Hematopoietic multipotent progenitor cell treated with erythropoietin and hydrocortisone succinate and interleukin-3 and kit ligand, for 8 days (in vitro differentiated cells): ENCODE measurements at places on chromosomes 11 and 22.

DNA sequence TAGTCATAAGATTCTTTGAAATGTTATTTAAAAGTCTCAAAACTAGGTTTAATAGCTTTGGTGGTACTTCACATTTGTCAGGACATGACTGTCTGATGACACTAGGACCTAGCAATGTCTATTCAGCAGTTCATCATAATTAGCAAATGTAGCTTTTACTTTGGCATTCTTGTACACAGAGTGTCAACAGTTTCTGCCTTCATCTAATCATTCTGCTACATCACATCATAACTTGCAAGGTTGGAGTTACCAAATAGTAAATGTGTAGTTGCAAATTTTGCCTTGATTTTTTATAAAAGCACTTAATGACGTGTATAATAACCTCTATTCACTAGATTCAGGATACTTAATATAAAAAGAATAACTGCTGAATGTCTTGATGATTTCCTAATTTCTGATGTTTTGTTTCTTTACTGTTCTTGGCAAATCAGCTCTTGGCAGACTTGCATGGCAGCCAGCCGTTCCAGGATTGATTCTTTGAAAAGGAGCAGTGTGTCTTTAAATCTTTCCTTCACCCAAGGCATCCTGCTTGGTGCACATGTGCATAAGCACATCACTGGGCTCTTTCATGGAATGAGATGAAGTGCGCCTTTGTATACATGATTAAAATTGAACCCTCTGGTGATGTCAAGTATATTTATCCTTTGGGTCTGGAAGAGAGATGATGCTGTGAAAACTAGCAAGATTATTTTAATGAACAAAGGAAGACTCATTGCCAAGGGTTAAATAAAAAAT, 12.2 kb downstream of the FBXO7 start:
- no peak for DNase-seq

DNA sequence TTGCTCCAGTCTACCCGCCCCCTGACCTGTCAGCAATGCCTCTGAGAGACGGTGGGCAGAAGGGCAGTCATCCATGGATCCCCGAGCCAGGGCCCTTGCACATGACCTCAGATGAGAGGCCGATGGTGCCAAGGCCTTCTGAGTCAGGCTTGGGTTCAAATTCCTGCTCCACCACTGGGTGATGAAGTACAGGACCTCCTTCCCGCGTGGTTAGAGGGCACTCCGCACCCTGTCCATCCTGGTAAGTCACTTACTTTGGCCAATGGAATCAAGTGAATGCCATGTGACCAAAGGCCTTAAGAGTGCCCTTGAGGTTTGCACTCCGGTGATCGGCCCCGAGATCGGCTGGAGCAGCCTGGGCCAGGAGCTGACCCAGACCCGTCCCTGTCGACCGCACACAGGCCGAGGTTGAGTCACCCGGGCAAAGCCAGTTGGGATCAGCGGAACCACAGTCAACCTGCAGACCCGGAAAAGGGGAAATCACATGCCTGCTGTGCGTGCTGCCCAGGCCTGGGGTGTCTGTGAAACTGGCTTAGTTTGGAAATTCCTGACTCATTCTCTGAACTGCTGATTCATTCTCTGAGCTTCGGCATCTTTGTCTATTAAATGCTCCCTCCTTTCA, 48.9 kb downstream of the RTL6 start:
- DNase-seq, result peak; percentile 5

DNA sequence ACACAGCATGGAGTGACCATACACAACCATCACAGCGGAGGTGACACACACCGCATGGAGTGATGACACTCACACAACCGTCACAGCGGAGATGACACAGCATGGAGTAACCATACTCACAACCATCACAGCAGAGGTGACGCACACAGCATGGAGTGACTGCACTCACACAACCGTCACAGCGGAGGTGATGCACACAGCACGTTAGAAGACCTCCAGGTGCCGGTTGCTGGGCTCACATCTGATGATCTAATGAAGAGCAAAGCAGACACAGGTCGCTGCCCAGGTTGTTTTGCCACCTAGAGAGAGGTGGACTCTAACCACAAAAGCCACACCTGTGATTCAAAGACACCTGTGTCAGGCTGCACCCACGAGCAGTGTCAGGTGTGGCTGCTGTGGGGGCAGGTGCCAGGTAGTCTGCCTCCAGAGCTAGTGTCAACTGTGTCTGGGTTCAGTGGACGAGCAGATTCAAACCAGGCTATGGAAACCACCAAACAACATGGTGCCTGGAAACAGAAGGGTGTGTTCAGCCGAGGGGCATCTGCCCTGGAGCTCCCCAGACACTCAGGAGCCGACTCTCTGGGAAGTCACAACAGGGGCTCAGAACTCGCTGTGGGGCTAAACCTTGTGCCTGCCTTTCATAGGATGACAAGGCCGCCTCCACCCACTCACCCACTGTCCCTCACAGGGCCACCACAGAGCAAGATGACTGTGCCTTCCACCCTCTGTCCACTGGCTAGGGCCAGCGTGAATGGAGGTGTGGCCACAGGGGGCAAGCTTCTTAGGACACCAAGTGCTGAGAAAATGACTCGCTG, 608.2 kb downstream of the TBC1D22A start:
- DNase-seq, result no peak

DNA sequence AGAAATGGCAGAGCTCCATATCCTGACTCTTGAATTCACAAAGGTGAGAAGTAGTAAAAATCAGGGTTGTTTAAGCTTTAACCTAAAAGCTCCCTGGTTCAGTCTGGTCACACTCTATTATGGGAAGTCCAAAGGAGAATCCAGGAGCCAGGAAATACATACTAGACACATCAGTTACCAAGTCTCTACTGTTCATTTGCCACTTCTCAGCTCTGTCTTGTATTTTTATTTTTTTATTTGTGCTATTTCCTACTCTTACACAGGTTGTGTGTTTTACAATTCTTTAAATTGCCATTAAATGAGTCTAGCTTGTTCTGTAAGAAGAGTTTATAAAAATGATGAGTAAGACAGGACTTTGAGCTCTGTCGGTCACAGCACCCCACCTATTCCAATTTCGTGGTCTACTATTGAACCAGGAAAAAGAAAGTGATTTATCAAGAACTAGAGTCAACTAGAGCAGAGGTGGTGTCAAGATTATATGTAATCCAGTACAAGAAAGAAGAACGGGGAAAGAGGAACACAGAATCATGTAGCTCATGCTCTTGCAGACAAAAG, 9.7 kb downstream of the MS4A12 start:
- DNase-seq, result no peak

DNA sequence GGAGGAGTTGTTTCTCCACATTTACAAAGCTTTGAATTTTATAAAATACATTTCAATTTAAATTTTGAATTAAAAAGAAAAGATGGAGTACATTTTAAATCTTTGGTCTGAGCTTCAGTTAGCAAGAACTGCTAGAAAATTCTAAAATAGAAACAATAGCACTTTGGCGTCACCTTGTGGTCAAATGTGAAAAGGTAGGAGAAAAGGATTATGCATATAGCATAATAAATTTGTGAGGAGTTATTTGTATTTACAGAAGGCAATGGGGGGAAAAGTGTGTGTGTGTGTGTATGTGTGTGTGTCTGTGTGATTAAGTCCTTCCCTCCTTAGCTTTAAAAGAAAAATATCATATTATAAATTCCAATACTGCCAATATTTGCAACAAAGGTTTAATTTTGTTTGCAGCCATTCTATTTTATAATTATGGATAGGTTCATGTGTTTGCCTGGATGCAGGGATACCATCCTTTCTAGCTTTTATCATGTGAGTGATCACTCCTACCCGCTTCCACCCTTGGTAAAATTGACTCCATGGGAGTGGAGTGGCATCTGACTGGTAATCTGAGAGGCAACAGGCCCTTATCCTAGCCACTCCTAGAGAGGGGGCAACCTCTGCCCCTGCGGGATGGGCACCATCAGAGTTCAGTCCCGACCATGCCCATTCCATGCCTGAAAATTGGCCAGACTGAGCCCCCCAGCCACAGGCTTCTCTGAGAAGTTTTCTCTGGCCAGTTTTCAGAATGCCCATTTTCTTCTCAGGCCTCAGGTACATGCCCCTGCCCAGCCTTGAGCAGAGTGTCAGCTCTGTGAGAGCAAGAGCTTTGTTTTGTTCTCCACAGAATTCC, 13.6 kb upstream of the LGR4 start:
- DNase-seq, result peak; percentile 83

GRCh38 chr22:43530349-43531201, 118.8 kb downstream of the MPPED1 start:
- DNase-seq, result no peak

GRCh38 chr11:13320688-13321087, 43.1 kb downstream of the BMAL1 start:
- no peak for DNase-seq

GRCh38 chr22:30226192-30226832, 20.2 kb downstream of the LIF start:
- DNase-seq, result no peak

DNA sequence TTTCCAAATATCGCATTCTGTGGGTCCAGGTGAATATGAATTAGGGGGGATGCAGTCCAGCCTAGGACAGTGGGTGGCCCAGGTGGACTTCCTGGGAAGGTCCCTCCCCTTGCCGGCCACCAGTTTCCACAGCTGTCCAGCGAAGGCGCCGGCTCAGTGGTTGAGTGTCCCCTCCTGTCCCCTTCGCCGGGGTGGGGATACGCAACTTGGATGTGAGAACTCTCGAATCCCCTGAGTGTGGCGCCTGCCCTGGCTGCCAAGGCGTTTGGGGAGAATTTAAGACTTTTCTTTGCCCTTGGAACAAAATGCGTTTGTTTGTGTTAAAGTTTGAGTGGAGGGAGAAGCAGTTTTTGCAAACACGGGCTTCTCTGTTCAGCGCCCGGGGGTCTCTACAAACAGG, 123.7 kb downstream of the KCNQ1OT1 start:
- no peak for DNase-seq

- no peak for DNase-seq
These were observed 2.5 kb downstream of the TBC1D22A start for GRCh38 chr22:46764779-46765485.

DNA sequence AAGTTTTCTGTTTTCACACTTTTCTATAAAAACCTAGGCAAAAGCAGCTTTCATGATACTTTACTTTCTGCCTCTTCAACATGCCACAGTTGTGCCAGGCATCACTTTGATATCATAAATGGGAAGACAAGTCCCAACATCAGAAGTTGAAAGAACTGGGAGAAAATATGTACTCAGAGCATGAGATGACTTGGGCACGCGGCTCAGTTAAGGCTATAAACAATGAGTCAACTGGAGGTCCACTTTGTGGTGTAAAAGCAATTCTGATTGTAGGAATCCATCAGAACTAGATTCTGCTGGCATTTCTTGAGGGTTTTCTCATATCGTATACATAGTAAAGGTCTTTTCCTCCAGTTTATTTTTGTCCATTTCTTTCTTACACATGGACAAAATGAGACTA, 109.7 kb upstream of the USP47 start:
- no peak for DNase-seq

- no peak for DNase-seq
These were observed 14.4 kb downstream of the TUB start for GRCh38 chr11:8095371-8095770.

GRCh38 chr11:61688365-61689163, 8.4 kb downstream of the DAGLA start:
- DNase-seq, result no peak

- no peak for DNase-seq
These were observed 17.8 kb downstream of the ADA2 start for GRCh38 chr22:17201285-17201945.

DNA sequence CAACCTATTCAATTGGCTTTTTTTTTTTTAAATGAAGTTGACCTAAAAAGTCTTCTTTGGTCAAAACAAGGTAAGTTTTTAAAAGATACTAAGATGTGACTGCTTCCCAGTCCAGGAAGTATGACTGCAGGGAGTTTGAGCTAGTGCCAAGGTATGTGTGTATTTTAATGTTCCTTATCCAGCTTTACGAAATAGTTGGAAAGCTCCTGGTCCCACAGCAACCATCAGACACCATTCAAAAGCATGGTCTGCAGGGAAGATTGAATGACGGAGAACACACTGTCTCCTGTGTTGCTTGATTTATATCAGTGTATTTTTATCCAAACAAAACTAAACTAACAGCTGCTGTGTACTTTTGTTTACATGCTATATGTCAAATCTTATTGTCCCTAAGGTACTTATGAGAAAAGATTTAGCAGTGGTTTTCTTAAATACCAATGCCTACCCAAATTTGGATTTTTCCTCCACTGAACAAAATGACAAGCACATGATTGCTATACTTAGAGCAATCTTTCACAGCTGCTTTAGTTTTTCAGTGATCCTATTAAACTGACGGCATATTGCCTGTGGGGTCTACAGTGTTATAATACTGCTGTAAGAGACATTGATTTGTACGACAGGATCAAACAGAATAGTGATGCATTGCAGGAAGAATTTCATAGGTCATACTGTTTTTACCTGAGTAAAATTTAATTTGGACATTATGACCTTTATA, 122.9 kb downstream of the DCDC1 start:
- DNase-seq, result no peak

DNA sequence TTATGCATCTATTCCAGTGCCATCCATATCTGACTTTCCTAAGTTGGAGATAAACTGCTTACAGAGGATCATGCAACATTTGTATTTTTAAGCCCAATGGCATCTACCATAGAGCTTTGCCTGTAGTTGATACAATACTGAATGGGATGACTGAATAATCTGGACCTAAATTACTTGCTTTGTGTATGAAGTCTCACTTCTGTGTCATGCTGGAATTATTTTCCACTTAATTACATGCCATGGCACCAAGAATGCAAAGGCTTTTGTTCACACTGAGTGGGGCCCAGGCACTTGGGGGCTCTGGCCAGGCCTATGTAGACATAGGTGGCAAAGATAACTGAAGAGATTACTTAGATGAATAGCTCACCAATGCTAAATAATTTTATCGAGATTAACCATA, 51.6 kb downstream of the OPCML start:
- DNase-seq, result no peak

GRCh38 chr11:61265357-61265756, 24.4 kb downstream of the PGA5 start:
- no peak for DNase-seq

GRCh38 chr22:20213833-20214708, 54.0 kb downstream of the RTN4R start:
- no peak for DNase-seq

DNA sequence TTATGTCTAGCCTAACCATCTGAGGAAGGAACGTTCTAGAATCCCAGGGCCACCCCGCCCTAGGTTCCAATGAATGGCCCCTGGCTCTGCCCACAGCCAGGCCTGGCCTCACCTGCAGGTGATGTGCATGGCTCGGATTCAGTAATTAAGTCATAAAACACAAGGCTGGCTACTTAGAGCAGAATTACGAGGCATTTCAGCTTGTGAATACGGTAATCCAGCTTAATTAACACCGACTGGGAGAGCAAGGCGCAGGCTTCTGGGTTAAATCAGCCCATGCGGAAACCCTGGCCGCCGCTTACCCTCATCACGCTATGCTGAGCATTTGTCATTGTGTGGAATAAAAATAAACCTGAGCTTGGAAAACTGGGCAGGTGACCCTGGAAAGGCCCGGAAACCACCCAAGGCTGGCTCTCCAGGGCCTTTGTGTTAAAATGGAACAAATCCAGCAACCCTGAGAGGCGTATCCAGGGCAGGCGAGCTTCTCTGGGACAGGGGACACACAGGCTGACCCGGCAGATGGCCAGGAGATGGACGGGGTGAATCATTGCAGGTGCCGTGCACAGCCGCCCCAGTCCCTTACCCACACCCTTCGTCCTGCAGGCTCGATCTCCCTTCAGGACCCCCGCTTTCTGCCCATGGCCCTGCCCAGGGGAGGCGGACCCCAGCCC, 220.2 kb downstream of the CTTN start:
- DNase-seq, result no peak

GRCh38 chr22:42873356-42873755, 16.3 kb upstream of the ARFGAP3 start:
- DNase-seq, result peak; percentile 19

- DNase-seq, result no peak
These were observed 510.5 kb upstream of the CCDC179 start for GRCh38 chr11:23370580-23371275.
